ENCODE measurements at places on chromosomes 7 and 10.
A peak's percentile ranks its signal among the peaks of the same experiment; 100 is the strongest.

- DNase-seq: no peak
Measured at GRCh38 chr7:158044482-158044823, 543.2 kb downstream of the PTPRN2 start.

DNA sequence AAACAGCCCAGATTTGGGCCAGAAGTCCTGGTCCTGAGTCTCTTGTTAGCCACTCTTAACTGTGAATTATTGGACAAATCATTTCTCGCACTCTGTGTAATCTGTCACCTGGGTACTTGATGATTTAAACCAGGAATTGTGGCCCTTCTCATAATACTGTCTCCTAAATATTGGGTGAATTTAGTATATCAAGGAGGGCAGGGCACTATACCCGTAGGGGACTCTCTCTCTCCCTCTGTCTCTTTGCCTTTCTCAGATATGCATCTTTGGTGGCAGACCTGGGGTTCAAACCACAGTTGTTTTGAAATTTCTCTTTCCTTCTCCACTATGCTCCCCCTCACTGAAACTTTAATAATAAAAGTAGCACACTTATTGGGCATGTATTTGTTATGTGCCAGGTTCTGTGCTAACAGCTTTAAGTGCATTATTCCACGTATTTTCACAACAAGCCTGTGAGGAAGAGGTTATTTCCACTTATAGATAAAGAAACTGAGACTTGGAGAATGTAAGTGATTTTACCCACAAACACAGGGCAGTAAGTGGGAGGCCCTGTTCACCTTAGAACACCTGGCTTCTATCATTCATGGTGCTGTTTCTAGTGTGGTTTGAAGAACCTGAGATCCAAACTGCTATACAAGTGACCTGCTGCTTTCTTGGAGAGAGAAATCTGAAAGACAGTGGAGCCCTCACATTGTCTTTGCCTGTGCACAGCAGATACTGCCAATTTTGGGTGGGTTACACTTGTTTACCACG is 11.8 kb downstream of the FAS start:
- DNase-seq: no peak

DNA sequence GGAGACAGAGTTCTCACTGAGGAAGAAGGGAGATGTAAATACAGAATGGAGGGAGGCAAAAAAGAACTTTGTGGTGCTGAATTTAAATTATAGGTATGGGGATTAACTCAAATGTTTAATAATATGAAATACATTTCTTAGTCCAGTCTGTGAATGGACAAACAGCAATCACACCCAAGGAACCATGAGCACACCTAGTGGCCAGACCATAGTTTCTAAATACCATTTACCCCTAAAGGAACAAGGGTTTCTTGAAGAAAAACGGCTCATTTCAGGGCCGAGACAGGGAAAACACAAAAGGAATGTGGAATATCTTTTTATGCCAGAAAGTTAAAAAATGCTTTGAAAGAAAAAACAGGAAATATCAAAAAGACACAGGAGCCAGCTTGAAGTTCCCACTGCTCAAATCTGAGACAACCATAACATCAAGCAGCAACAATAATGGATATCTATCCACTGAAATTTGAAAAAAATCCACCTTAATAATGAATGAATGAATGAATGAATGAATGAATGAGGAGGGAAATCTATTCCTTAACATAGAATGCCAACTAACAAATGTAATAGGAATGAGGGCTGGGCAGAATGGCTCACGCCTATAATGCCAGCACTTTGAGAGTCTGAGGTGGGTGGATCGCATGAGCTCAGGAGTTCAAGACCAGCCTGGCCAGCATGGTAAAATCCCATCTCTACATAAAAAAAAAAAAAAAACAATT is 8.6 kb downstream of the IPMK start:
- DNase-seq: no peak

DNA sequence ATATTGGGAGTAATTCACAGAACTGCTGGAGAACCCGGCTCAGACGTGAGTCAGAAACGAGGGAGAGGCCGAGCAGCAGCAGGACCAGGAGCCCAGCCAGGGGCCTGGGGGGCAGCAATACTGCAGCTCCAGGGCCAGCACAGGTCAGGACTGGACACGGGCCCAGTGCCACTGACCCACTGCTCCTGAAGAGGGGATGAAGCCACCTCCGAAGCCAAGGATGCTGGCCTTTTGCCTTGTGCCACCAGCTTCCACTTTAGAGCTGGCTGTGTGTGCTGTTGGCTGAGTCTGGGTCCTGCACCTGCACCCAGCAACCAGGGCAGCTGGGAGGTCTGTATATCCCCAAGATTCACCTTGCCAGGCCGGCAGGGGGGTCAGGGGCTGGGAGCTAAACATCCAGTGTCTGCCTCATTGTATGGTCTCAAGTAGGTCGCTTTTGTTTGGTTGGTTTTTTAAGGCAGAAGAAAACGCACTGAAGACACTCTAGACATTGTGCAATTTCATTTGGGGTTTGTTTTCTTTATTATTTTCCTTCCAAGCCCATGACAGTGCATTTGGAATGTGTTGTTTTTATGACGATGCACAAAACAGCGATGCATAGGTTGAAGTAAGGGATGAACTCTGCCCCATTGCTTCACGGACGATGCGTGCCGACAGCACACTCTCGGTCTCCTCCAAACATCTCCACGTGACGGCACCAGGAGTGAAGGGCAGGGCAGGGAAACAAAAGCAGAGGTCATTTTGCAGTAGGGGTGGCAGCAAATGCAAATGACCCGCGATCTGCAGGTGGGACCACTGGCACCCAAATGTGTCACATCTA is 27.7 kb upstream of the INSIG1 start:
- no peak for DNase-seq

DNA sequence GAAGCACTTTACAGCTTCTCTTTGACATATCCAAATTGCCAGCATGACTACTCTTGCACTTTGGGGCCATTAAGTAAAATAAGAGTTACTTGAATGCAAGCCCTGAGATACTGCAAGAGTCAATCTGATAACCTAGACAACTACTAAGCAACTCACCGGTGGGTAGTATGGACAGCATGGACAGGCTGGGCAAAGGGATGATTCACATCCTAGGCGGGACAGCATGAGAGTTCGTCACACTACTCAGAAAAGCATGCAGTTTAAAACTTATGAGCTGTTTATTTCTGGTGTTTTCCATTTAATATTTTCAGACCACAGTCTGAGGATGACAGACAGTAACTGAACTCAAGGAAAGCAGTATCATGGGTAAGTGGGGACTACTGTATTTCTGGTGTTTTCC is 84.0 kb downstream of the ORC5 start:
- DNase-seq: peak; percentile 7

Measured in AG08395 (cell line).